GM03348 (cell line): ENCODE measurements at places on chromosomes 7 and 10.

- DNase-seq, result peak; percentile 9
Measured at GRCh38 chr10:89783406-89783805, 82.0 kb downstream of the KIF20B start.

- no peak for DNase-seq
Measured at GRCh38 chr10:66941491-66941890, 15.7 kb downstream of the LRRTM3 start.

DNA sequence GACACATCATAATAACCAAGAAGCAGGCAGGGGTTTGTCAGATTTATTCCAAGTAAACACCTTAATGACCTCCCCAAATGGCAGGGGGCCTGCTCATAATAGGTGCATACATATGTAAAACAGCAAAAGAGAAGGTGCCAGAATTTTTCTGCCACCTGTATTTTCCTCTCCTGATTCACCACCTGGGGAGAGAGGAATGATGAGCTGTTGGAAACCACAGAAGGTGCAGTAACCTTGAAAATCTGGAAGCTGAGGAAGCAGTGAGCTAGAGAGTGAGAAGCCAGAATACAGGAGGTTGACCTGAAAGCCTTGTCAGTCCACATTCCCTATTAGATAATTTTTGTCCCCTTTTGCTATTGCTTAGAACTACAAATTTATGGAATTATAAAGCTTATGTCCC lies 46.2 kb upstream of the PDE1C start:
- DNase-seq, result no peak

- DNase-seq, result peak; percentile 71
Measured at GRCh38 chr10:89426230-89426868, 12.0 kb downstream of the IFIT5 start.

DNA sequence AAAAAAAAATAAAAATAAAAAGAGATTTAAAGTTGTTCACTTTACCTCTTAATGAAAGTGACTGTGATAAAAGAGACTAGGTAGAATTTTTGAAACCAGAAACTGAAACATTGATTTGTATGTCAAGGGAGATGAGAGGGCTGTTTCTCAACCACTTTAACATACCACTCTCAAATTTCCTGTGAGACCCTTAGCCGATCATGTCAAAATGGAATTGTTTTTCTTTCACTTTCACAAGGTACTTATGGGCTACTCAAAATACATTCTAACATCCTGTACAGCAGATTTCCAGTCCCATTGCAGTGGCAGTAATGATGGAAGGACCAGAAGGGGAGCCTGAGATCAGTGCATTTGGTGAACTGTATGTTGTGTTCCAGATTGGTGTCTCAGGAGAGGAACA lies 261.2 kb downstream of the PPP1R3A start:
- DNase-seq, result no peak

- no peak for DNase-seq
Measured at GRCh38 chr7:86748843-86749719, 105.4 kb downstream of the GRM3 start.

DNA sequence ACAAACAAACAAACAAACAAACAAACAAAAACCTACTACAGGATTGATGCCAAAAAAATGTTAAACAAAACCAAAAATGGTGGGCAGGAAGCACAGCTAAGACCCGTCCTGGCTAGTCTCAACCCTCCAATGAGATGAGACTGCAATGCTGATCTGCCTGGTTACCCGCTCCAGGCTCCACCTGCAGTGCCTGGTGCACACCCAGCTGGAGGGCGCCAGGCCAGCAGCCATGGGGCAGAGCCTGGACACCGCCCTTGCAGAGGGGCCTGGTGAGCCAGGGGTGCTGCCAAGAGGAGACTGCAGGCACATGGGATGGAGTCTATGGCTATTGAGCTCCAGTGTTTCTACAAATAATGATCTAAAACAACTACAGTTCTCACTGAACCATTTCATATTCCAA lies 107.0 kb downstream of the LARP4B start:
- no peak for DNase-seq

- DNase-seq, result no peak
Measured at GRCh38 chr10:34351161-34351560, 463.9 kb downstream of the PARD3 start.

DNA sequence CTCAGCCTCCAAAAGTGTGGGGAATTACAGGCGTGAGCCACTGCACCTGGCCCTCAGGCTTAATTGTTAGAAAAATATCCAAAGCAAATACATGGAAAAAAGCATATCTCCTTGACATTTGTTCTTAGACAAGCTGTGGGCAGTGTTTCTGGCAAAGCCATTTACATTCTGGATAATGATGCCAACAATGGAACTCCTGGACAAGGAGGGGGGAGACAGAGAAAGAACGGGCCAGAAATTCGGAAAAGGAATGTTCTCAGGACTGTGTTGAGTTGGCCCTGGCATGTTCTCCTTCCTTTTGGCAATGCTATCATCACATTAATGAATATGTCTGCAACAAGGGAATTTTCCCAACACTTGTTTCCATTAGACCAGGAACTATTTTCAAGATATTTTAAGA lies 88.7 kb downstream of the UBE2H start:
- peak; percentile 53 for DNase-seq

DNA sequence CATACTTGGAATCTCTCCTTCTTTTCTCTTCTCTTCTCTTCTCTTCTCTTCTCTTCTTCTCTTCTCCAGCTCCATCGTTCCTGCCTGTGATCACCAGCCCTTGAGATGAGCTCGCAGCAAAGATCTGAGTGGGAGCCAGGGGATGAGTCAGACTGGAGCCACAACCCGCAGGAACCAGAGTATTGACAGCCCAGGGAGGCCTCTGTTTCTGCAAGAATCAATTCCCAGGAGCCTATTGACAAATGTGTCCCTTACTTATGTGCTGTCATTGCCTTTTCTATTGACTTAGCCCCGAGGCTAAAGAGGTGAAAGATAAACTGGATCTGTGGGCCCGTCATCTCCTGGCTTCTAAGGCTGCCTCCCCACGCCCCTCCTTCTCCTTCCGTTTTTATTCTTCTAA lies 13.1 kb upstream of the HABP2 start:
- peak; percentile 90 for DNase-seq

DNA sequence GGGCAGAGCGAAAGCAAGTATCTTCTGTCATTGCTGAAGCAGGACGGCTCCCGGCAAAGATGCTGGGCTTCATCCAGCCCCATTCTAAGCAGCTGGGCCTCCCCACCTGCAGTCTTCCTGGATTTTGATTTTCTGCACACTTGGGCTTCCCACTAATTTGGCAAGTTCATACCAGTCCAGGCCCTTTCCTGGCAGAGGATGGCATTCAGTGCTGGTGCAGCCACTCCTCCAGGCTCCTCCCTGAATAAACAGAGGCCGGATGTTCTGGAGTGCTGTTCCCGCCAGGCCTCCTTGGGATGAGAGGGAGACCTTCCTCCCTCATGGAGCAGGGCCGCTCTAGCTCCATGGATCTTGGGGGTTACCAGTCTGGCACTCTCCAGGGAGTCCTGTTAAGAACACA lies 3.4 kb downstream of the BAG3 start:
- DNase-seq, result no peak

GRCh38 chr10:111446966-111447365 lies 370.1 kb downstream of the ADRA2A start:
- peak; percentile 5 for DNase-seq

GRCh38 chr7:95095966-95096540 lies 188.7 kb downstream of the PPP1R9A start:
- no peak for DNase-seq

GRCh38 chr10:69335063-69335587 lies 56.8 kb downstream of the HK1 start:
- DNase-seq, result no peak

GRCh38 chr7:128063088-128063487 lies 31.9 kb upstream of the LRRC4 start:
- no peak for DNase-seq

- no peak for DNase-seq
Measured at GRCh38 chr10:37747081-37747480, 110.3 kb downstream of the ZNF248 start.

GRCh38 chr10:120422457-120422856 lies 34.6 kb upstream of the PLPP4 start:
- peak; percentile 69 for DNase-seq

DNA sequence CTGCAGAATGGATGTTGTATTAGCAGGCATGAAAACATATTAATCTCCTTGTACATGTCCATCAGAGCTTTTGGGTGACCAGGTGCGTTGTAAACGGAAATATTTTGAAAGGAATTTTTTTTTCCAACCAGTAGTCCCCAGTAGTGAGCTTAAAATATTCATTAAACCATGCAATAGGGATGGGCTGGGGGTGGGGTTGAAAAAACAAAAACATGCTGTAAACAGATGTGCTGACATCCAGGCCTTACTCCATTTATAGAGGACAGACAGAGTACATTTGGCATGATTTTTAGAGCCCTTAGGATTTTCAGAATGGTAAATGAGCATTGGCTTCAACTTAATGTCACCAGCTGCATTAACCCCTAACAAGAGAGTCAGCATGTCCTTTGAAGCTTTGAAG lies 50.2 kb downstream of the PTPN12 start:
- DNase-seq, result peak; percentile 29

DNA sequence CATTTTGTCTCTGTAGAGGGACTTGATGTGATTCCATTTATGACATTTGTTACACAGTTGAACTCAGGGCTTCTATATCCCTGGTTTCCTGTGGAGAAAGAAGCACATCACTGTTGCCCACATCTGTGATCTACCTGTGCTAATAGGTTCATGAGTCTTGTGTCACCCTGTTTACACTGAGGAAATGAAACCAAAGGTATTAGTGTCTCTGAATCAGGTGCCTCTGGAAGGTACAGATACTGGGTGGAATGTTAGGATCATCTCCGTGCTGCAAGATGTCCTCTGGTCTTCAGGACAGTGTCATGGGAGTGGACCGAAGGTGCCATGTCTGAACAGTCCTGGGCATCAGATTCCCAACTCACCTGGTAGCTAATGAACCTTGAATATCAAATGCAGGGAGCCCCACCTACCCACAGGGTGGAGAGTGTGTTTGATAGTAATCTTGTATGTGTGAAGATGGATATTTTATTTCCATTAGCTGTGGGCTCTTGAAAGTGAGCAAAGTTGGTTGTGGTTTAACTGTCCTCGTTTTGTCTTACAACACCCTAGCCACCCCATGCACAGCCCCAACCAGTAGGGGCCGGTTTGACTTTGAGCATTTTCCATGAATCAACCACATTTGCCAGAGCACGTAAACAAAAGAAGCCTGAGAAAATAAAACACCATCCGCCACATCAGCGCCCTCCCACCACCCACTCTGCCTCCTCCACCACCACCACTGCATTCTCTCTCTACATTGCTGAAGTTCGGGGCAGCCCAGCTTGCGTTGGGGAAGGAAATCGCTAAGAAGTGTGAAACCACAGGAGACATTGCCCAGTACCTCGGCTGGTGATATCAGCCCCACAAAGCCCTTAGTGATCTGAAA lies 40.7 kb downstream of the TARP start:
- DNase-seq, result no peak

GRCh38 chr7:106448992-106449859 lies 164.4 kb upstream of the NAMPT start:
- no peak for DNase-seq

DNA sequence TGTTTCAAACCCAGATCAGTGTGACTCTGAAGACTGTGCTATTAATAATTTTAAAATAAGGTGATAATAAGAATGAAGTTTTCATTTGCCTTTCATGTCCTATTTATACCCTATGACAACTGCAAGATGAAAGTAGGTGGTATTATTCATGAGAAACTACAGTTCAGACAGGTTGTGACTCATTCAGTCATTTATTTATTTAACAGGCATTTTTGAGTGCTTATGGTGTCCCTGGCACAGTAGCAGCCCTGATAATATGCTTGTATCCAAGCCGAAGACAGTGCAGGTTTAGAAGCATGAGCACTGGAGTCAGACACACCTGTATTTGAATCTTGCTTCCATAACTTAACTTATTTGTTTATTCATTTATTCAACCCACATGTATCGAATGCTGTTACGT lies 87.1 kb downstream of the FZD1 start:
- DNase-seq, result no peak

- peak; percentile 48 for DNase-seq
Measured at GRCh38 chr10:14396411-14397048, 65.8 kb upstream of the FRMD4A start.

DNA sequence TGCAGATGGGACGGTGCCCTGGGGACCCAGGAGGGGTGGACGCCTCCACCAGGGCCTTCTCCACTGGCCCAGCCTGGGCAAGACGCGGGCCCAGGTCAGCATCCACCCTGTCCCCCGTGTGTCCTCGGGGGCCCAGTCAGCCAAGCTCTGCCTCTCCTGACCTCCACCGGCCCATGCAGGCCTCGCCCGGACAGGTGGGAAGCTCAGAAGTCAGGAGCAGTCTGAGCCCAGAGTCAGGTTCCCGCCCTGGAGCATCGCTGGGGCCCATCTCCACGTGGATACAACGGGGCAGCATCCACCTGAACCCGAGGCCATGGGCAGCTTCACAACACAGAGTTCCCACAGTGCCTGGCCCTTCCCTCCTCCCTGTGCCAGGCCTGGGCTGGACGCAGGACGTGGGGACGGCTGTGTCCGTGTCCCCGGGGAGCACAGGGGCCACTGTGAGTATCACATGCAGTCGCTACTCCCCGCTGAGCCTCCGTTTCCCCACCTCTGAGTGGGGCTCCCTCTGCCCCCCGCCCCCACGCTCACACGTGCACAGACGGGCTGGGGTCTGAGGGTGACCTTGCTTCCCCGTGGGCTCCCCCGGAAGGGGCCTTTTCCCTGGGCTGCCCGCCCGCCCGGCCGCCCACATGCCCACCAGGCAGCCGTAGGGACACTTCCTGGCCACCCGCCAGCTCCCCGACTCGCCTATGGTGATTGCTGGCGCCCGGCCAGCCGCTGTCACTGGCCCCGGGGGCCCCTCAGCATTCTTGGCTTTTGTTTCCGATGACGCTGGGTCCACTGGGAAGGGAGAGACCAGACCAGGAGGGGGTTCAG lies 64.3 kb downstream of the PDGFA start:
- DNase-seq, result no peak

DNA sequence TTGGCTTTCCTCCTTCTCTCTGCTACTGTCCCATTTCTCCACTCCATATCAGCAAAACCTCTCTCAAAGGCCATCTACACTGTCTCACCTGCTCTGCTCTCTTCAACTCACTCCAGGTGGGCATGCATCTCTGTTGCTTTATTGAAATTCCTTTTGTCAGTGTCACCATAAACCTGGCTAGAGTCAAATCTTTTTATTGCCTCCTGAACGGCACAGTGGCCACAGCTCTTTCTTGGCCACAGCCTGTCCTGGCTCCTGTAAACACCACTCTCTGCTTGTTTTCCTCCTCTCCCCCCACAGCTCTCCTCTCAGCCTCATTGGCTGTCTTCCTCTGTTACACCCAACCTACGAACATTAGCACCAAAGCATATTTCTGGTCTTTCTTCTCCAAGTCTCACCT lies 31.1 kb upstream of the TMEM273 start:
- no peak for DNase-seq

DNA sequence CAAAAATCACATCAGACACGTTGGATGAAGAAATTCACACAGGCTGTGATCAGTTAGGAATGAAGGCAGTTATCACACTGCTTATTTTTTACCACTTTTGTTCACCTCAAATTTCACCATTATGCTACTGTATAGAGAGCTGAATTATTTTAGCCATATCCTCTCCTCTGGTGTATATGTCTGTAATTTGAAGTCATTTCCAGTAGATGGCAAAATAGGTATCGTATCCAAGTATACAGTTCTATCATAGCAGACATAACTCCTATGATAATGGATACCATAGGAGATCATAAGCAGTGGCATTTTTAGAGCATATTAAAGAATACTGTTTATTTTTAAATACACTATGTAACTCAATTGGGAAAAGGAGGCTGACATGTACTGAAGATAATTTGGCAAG lies 909.7 kb downstream of the DNAJB9 start:
- DNase-seq, result no peak

- no peak for DNase-seq
Measured at GRCh38 chr7:101258243-101258731, 13.4 kb upstream of the FIS1 start.
